ENCODE measurements at places on chromosomes 5 and 9.

- DNase-seq, result no peak
Observed at GRCh38 chr5:12459326-12459725, 555.1 kb upstream of the CTNND2 start.

DNA sequence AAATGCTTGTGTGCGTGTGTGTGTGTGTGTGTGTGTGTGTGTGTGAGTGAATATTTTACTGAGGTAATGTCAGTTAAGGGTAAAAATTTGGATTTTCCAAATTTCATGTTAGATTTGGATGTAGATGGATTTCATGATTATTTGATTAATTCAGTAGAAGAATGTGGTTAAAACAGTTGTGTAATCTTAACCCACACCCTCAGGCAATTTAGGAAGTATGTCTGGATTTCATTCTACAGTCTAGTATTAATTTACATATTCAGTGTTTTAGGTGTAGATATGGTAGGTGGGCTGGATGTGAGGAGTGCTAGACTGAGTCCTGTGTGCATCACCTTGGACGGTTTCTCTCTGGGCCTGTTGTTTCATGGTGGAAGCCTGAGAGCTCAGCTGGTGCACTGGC is 99.1 kb upstream of the CKMT2 start:
- DNase-seq, result no peak

- DNase-seq, result no peak
Observed at GRCh38 chr5:126454081-126454480, 30.9 kb downstream of the GRAMD2B start.

DNA sequence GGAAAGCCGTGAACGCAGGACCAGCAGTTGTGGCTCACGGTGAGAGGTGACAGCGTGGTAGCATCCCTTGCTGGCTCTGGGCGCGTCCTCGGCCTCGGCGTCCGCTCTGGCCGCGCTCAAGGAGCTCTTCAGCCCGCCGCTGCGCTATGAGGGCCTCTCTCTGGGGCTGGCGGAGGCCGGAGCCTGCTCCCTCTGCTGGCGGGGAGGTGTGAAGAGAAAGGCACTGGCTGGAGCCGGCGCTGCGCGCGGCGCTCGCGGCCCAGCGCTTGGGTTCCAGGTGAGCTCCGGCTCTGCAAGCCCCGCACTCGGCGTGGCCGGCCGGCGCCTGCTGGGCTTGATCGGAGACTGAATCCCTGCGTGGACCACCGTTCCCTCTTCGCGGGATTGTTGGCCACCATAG is 705.6 kb downstream of the SEMA5A start:
- DNase-seq, result no peak

GRCh38 chr5:159133041-159133741 is 33.5 kb upstream of the EBF1 start:
- DNase-seq, result no peak

Data from activated naive CD8-positive, alpha-beta T cell treated with anti-CD3 and anti-CD28 coated beads, Interleukin-2, amount 10 ng/mL, durations not matched to agents 7 days and 5 days (primary cell).